ENCODE measurements at places on chromosomes 6 and 20. TPM values are rescaled to one million over a fixed set of nuclear protein-coding genes. Genes with fewer than 3 reads are reported as not detected.

RBBP8NL gene
- not detected for total RNA-seq

ZNF311 gene
- 0.96 TPM for total RNA-seq

TFAP2D gene
- total RNA-seq, result not detected

AK9 gene
- total RNA-seq, result 8.8 TPM

Measured in breast epithelium (tissue), 4 donors.